HCT116 (cell line): ENCODE measurements at places on chromosomes 16 and 17. TPM values are rescaled to one million over a fixed set of nuclear protein-coding genes. Genes with fewer than 3 reads are reported as not detected.

Gene NAE1
- total RNA-seq, result 123 TPM

Gene CD19
- 0.27 TPM for total RNA-seq

DNA sequence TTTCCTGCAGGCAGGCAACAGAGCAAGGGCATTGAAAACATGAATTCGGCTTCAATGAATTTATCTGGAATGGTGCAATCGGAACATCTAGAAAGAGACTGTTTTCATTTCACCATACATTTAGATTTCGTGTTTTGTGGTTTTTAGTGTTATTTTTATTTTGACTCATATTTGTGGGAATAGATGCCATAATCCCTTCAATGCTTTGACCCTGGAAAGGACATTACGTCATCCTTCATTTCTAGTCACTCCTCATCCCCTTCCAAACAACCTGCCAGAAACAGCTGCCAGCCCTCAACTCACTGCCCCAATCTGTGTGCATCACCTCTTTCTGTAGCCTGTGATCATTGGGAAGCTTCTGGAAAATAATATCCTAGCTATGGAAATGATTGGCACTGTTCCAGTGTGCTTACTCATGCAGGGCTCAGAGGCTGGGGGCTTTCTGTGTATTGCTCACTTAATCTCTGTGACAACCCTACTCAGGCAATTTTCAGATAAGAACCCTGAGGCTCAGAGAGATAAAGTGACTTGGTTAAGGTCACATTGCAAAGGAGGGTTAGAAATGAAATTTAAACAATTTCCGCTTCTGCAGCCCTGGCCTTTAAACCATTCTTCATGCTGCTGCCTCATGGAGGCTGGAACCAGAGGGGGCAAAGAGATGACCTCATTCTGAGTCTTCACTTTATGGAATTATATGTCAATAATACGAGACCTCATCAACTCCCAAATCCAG, 9.5 kb upstream of the KSR1 start:
- no peak for DNase-seq

- peak; percentile 89 for DNase-seq
Observed at GRCh38 chr17:57422574-57423164, 166.3 kb downstream of the MSI2 start.

- no peak for DNase-seq
Observed at GRCh38 chr17:66364990-66365490, 62.6 kb downstream of the PRKCA start.

Gene KRT27
- not detected for total RNA-seq
